ENCODE measurements at places on chromosomes 16 and 17. TPM values are rescaled to one million over a fixed set of nuclear protein-coding genes. Genes with fewer than 3 reads are reported as not detected.

DNA sequence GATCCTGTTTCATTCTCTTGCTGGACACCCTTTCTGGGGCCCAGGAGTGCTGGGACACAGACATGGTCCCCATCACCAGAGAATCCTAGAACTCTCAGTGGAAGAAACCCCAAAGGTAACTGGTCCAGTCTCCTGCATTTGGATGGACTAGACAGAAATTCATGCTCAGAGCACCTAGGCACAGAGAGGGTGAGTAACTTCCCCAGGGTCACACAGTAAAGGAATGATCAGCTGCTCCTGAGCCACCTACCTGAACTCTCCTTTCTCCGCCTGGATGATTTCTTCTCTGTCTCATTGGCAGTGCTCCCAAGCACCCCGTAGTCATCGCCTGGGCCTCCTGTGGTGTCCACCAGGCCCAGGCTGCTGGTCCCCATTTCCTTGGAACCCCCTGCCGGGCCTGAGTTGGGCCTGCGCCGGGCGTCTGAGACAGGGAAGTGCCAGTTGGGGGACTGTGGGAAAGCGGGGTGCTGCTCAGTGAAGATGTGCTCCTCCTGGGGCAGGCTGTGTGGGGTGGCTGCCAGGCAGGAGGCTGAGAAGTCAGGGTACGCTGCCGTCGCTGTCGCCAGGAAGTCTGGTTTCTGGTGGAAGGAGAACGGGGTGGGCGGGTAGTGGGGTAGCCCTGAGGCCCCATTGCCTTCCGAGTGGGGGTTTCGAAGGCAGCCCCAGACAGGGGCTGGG, 767 bp downstream of the MEOX1 start:
- no peak for DNase-seq

DNA sequence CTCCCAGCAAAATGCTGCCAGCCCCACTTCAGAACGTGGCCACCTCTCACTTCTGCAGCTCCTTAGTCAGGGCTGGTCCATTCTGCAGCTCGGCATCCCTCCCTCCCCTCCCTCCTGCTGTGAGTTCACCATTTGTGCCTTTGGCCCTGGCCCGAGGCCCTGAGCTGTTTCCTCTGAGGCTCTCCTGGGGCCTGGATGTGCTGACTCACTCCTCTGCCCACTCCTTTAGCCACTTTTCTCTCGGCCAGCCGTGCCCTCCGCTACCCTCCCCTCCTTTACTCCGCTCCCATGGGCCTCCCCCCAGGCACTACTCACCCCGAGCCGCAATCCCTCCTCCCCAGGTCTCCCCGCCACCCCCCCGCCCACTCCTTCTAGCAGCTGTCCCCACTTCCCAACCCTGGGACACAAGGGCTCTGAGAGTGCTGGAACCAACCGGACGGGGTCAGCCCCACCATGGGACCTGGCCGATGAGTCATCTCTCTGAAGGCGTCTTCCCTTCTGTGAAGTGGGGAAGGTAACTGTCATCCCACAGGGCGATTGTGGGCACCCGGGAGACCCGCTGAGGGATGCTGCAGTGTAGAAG, 11.5 kb downstream of the KCNG4 start:
- peak; percentile 90 for DNase-seq

GRCh38 chr16:79137426-79137939, 463.1 kb downstream of the MAF start:
- no peak for DNase-seq

DNA sequence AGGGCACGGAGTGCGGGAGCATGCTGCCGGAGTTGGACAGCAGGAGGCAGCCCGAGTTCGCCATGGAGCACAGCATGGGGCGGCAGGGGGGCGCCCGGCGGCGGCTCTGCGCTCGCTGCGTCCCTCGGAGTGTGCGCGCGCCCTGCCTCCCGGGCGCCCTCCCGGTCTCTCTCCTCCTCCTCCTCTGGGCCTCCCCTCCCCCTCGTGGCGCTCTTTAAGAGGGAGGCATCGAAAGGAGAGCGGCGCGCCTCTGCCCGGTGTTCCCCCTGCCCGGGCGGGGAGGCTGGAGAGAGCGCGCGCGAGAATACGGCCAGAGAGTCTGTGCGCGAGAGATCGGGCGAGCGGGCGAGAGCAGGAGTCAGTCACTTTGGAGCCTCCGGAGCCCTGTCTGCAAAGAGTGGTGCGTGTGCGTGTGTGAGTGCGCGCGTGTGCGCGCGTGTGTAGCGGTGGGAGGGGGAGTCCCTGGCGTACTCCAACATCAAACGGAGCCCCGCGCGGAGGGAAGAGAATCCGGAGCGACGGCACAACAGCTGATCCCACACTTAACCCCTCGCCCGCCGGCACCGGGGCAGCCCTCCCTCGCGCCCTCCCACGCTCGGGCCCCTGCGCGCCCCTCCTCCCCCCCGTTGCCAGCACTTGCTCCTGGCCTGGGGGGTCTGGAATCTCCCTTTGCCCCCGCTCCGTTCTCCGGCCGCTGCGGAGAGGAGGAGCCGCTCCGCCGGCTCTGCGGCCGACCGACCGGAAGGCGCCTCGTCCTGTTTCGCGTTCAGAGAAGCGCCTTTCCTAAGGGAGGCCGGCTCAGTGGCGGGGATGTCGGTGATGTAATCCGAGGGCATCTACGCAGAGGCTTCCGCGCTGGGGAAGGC, 108.9 kb downstream of the ENGASE start:
- DNase-seq: no peak

- DNase-seq: peak; percentile 25
These were observed 65.1 kb upstream of the HAS3 start for GRCh38 chr16:69040144-69040909.

- peak; percentile 60 for DNase-seq
These were observed 13.9 kb downstream of the ITGAM start for GRCh38 chr16:31273676-31274075.

DNA sequence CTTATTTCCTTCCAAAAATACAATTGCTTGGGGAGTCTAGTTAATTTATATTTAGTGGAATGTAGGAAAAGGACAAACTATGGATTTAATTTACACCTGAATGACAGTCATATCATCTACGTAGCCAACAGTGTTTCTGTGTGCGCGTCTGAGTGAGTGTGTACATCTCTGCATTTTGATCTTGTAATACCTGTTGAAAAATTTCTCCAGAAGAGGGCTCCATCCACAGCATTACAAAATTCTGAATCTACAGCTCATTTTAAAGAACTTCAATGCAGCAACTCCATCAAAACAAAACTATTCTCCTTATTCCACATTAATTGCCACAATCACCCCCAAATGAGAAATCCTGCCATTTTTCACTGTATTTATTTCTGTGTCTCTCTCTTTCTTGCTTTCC, 3.9 kb downstream of the CDH13 start:
- peak; percentile 54 for DNase-seq

GRCh38 chr16:20026361-20027072, 47.2 kb downstream of the GPR139 start:
- no peak for DNase-seq

GRCh38 chr17:48555258-48556228, 10.6 kb upstream of the HOXB2 start:
- DNase-seq: peak; percentile 98

GRCh38 chr17:17624741-17625140, 33.2 kb upstream of the PEMT start:
- DNase-seq: no peak

GRCh38 chr16:23821467-23821866, 14.3 kb upstream of the PRKCB start:
- no peak for DNase-seq

GRCh38 chr17:63700528-63701455, 867 bp upstream of the LIMD2 start:
- no peak for DNase-seq

GRCh38 chr17:21372256-21372954, 3.8 kb upstream of the KCNJ12 start:
- DNase-seq: no peak

DNA sequence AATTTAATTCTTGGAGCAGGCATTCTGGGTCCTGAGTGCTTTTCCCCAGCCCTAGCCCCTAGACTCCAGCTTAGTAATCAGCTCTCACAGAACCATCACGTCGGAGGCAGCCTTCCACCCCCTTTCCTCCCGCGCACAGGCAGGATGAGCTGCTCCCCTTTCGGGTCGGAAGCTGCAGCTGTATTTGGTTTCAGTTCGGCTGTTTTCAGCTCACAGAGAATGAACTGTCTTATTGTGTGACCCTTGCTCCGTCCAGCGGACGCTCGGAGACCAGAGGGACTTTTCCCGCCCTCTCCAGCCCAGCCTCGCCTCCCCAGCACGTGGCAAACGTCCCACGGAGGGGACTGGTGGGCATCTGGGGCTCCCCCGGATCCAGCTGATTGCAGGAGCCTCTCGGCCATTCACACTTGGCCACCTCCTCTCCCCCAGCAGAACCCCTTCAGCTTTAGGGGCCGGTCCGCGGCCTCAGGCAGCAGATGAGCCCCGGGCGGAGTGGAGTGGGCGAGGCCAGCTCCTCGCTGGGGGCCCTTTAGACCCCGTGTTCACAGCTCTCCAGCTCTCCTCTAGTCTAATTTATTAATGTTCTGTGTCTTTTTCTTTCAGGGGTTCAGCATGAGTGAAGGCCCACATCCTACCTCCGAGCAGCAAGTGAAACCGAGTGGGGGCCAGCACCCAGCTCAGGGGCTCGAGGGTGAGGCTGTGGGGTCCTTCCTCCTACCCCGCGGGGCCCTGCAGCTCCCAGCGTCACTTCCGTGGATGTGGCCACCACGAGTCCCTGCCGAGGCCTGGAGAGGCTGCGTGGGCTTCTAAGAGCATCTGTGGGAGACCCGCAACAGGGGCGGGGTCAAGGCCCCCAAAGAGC, 863 bp upstream of the UTS2R start:
- DNase-seq: peak; percentile 7

GRCh38 chr17:54408731-54409130, 491.9 kb upstream of the TOM1L1 start:
- DNase-seq: no peak

GRCh38 chr16:89890200-89890599, 16.8 kb downstream of the TCF25 start:
- DNase-seq: no peak

- no peak for DNase-seq
These were observed 525.2 kb upstream of the GOT2 start for GRCh38 chr16:59259074-59259949.

DNA sequence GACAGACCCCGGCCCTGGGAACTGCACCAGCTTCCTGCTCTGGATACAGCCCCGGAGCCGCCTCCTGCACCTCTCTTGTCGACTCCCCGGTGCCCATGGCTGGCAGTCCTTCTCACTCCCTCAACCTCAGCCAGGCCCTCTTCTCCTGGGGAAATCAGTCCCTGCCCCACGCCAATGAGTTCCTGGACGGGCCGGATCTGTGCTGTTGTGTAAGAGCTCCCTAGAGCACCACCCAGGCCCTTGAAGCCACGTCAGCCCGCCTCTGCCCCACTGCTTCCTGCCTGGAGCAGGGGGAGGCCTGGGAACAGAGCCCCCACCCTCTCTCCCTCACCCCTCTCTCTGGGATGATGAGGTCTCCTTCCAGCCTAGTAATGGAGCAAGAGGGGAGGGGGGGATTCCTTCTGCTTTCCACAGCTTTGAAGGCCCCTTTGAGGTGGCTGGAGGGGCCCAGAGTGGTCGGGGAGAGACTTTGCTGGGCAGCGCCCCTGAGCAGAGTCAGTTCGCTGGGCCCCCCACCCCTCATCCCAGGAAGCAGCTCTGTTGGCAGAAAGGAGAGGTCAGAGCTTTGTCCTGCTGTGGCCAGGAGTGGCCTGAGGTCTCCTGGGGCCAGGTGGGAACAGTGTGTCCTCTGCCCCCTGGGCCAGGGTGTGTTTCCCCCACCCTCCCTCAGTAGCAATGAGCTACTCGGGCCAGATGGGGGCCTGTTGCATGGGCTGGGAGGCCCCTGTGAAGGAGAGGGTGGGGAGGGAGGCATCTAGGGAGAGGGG, 3.8 kb downstream of the PRR29 start:
- peak; percentile 75 for DNase-seq

- no peak for DNase-seq
These were observed 110.0 kb upstream of the PSMD7 start for GRCh38 chr16:74186561-74186971.

GRCh38 chr17:40399185-40399584, 18.5 kb downstream of the TOP2A start:
- DNase-seq: peak; percentile 83

- no peak for DNase-seq
These were observed 184.1 kb upstream of the ZFHX3 start for GRCh38 chr16:73231944-73232554.

GRCh38 chr16:24543949-24544348, 4.6 kb downstream of the RBBP6 start:
- peak; percentile 13 for DNase-seq

- DNase-seq: no peak
These were observed 75.8 kb downstream of the PITPNC1 start for GRCh38 chr17:67452681-67453554.

DNA sequence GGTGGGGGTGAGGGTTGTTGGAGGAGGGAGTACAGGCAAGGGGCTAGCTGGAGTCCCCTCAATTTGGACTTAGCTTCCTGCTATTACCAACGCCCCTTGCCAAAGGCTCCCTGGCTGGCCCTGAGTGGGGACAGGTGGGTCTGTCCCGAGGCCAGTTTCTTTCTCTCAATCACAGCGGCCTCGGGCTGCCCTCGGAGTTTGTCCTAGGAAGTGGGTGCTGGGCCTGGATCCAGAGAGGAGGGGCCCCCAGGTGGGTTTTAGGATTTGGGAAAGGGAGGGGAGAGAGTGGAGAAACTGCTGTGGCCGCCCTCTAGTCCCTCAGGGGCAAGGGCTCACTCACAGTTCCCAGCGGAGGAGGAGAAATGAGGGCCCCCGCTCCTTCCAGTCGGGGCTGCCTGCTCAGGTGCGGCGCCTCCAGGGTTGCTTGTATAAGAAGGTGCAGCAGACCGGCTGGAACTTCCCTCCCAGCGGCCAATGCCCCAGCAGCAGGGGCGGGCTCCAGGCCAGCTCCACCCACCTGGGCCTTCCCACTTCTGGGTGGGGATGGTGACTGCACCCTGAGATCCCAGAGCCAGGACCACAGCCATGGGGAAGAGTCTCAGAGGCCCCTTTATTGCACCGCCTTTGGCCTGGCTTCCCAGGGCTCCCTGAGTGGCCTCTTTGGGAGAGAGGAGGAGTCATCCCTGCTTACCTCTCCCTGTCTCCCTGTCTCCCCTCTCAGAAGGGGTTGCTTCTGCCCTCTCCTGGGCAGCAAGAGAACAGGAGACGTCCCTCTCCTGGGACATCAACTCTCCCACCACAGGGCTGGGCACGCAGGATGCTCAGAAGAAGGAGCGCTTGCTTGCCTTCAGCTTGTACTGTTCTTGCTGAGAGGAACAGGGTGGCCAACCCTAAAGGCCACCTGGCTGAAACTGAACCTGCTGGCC, 112.0 kb upstream of the SMURF2 start:
- peak; percentile 51 for DNase-seq

DNA sequence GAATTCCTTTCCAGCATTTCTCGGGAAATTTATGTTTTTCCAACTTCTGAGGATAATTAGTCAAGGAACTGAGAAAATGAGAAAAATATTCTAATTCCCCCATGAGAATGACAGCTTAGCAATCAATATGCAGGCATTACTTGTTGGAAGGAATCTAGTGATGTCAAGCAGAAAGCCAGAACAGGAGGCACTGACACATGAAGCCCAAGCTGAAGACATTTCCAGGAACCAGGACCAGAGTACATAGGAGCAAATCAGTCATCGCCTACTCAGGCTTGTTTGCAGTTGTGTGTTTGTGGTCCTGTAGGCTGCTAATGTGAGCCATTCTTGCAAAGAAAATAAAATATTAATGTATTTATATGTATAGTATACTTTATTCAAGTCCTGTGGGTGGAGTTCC, 89.7 kb downstream of the SALL1 start:
- no peak for DNase-seq

The ASPA gene
- total RNA-seq: 9.7 TPM

The SYT17 gene
- total RNA-seq: under 0.01 TPM

The ABCC6 gene
- total RNA-seq: 0.63 TPM

The KCNJ18 gene
- total RNA-seq: not detected

The CDH5 gene
- total RNA-seq: 2.9 TPM

The RILP gene
- total RNA-seq: 9.7 TPM

The FOXC2 gene
- not detected for total RNA-seq

The GAS2L2 gene
- total RNA-seq: not detected

The CCL22 gene
- not detected for total RNA-seq

The APPBP2 gene
- total RNA-seq: 47.0 TPM

The HES7 gene
- total RNA-seq: not detected

The FBXW10B gene
- not detected for total RNA-seq

Measured in fibroblast of the aortic adventitia (primary cell).